Neural crest cell (in vitro differentiated cells): ENCODE measurements at places on chromosomes 6 and 20. TPM values are rescaled to one million over a fixed set of nuclear protein-coding genes. Genes with fewer than 3 reads are reported as not detected.

- no peak for DNase-seq
Measured at GRCh38 chr6:135116571-135116970, 61.9 kb upstream of the HBS1L start.

- DNase-seq = no peak
Measured at GRCh38 chr20:17010181-17010580, 216.7 kb upstream of the PCSK2 start.

DNA sequence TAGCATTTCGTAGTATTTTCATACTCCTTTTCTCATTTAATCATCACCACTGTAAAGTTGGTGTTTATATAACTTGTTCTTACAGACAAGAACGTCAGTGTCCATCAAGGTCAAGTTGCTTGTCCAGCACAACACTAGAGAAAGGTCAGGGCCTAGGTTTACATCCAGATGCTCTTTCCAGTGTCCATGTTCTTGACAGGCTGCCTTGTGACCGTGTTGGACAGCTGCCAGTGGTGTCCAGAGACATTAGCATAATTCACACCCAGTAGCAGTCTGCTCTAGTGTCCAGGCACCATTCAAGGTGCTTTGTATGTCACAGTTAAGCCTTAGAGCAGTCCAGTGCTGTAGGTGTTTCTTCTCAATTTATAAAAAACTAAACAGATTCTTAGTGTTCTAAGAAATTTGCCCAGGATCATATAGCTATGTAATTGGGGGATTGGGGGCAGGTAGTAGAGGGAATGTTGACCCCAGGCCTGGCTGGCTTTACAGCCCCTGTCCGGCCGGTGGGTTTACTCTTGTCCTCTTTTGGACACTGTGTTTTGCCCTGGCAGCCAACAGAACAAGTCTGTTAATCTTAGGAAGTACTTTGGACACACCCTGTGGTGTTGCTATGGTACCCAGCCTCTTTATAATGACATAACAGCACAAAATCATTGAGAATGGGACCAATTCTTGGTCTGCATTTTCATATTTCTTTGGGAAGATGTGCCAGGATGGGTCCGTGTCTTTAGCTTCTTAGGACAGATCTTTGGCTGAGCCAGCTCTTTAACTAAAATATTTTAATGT is 8.0 kb downstream of the STK35 start:
- no peak for DNase-seq

GRCh38 chr6:149060985-149061760 is 256.3 kb upstream of the TAB2 start:
- no peak for DNase-seq

Gene FAXC
- total RNA-seq = 25.0 and 26.7 TPM in 2 replicates

DNA sequence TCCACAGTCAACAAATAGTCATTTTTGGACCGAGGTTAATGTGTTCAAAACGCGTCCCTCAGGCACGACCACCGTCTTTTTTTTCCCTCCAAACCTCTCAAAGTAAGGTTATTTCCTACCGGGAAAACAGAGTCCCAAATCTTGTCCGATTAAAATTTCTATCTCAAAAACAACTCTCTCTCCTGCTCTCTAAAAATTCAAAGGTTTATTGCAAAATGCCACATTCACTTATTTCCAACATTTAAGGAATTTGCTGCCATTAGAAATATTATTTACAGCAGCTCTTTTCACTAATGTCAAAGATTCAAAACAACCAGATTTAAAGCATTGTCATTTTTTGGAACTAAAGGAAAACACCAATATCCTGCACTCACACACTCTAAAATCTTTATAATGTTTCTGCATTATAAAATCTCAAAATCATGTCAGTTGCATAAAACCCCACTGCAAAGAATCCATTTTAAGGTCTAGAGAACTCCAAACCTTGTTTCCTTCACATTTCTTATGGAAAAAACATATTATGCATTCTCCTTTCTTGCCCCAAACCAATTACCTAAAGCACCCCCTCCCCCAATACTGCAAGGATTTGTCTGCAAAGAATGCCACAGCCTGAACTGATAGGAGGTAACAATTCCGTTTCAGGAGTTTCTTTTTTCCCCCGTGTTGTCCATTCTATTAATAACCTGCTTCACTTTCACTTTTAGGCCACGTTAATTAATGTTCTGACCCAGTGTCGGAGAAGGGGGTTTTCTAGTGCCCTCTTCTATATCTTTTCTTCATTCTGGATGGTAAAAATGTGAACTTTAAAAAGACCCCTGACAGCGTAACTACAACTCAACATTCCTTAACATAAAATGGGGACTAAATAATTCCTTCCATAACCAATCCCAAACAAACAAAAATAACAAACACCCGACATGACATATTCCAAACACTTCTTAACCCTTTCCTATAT is 1.4 kb downstream of the NRN1 start:
- DNase-seq = no peak

GRCh38 chr6:26197933-26198721 is 110.9 kb downstream of the HFE start:
- DNase-seq = no peak

Gene TAGAP
- not detected in 2 replicates for total RNA-seq
